ENCODE measurements at places on chromosomes 4 and X.

- no peak for DNase-seq
Observed at GRCh38 chr4:1231637-1232360, 17.1 kb downstream of the CTBP1 start.

GRCh38 chr4:33149658-33150524 is 2429.7 kb downstream of the PCDH7 start:
- no peak for DNase-seq

DNA sequence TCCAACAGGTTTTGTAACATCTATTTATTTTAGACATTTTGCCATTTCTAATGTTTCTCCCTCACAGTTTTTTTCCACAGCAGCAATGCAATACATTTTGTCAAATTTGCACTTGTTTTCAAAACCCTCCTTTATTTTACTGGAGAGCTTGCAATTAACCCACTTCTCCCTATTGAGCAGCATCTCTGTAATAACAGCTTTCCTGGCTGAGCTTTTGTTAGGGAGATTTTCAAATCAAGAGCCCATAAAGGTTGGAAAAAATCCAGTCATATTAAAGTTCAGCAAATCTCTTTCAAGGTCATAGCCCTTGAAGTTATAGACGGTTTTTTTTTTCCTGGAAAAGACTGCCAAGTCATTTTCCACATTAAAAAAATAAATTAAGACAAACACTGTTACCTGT is 450.6 kb upstream of the TENM3 start:
- DNase-seq = no peak

- no peak for DNase-seq
Observed at GRCh38 chr4:14583752-14584151, 418.5 kb upstream of the CPEB2 start.

GRCh38 chrX:132023896-132024386 is 839 bp downstream of the STK26 start:
- peak; percentile 49 for DNase-seq

DNA sequence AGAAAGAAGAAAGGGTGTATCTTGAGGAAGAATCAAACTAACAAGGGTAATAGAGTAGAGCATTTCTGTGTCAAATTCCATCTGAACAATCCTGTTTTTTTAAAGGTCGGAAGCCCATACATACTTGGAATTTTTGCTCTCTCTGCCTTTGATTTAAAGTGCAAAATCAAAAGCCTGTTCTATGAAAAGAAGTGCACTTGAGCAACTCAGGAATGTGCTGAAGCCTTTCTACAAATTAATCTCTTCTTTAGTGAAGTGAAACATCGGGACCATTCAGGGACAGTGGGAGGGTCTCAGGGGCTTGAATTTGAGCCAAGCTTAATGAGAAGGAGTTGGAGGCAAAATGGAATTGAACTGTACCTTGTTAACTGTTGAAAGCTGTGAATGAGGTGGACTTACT is 1008.5 kb upstream of the LCORL start:
- no peak for DNase-seq

DNA sequence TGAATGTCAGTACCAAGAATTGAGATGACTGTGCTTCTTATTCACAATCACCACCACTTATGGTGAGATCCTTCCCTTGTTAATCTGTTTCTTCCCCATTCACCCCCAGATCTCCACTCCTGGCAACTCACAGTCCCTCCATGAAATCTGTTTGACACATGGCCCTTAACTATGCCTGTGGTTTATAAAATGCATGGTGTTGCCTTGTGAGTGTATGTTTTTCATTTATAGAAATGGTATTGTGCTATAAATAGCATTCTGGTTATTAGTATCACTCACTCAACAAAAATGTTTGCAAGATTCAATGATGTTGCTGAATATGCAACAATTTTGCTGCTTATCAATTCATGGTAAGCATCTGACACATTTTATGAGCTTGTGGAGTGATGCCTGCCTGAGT is 131.0 kb downstream of the PRKX start:
- no peak for DNase-seq
